ENCODE measurements at places on chromosomes 1 and 21.

DNA sequence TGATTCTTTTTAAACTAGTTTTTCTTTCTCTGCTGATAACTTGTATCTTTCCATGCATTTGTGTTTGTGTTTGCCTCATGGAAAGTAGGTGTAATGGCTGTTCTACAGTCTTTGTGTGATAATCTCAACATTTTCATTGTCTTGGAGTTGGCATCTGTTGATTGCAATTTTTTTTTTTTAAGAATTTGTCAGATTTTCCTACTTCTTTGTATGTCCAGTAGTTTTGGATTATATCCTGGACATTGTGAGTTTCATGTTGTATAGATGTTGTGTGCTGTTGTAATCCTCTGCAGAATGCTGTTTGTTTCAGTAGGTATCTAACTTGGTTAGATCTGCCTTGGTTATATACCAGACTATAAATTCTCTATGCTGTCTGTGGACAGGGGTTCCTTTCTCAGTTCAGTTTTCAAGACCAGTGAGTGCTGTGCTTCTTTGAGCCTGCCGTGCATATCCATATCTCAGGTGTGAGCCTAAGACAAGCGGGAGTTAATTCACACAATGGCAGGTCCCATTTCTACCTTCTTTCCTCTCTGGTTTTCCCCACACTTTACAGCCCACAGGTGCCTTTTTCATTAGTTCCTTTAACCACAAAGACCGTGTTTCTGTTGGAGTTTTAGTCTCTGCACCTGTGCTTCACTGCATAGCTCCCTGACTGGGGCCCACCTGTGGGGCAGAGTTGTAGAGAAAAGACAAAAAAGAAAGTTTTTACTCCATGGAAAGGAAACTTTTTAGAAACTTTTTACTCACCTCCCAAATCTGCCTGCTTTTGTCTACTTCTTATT lies 69.9 kb downstream of the ITSN1 start:
- no peak for DNase-seq

DNA sequence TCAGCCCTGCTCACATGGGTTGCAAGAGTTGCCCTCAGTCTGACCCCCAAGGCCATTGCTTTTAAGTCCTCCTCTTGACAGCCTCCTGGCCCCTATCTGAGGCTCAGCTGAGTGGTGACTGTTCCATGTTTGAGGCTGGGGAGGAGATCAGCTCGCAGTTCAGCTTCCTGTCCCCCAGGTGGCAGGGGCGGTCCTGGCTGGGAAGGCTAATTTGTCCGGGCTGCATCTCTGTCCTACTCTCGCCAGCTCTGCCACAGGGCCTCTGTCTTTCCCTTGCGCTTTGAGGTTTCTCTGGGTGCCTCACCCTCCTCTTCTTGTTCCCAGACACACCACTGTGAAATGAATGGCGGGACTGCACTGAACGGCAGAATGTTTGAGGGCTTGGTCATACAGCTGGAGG lies 157.3 kb downstream of the KCNJ6 start:
- no peak for DNase-seq

DNA sequence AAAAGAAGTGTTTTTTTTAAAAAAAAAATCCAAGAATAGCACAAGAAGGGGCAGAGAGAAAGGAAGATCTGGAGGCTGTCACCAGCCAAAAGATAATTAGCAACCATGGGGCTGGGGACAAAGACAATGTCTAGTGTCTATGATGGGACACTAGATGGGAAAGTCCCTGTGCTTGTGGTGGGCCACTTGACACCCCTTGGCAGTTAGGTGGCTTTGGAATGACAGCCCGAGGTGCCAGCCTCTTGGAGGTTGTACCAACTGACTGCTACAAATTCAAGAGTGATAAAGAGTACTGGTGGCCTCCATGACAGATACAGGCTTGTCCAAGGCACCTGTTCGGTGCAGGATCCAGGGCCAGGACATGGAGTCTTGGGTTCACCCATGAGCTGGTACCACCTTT lies 21.6 kb downstream of the ATP2B4 start:
- DNase-seq = no peak

DNA sequence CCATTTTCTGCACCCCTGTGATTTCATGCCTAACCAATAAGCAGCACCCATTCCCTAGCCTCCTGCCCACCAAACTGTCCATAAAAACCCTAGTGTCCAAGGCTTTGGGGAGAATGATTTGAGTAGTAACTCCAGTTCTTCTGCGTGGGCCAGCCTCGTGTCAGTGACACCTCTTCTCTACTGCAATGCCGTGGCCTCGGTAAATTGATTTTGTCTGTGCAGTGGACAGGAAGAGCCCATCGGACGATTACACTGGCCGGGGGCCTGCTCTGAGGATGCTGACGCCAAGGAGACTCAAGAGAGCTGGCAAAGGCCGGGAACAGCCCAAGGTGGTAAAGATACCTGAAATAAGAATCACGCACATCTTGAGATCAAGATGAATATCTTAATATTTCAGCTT lies 29.3 kb downstream of the RSPH1 start:
- DNase-seq = no peak

GRCh38 chr1:119554183-119554582 lies 47.2 kb downstream of the HSD3B1 start:
- peak; percentile 44 for DNase-seq

GRCh38 chr1:221605569-221605968 lies 136.3 kb downstream of the DUSP10 start:
- DNase-seq = no peak
